ENCODE measurements at places on chromosomes 16 and 17.

DNA sequence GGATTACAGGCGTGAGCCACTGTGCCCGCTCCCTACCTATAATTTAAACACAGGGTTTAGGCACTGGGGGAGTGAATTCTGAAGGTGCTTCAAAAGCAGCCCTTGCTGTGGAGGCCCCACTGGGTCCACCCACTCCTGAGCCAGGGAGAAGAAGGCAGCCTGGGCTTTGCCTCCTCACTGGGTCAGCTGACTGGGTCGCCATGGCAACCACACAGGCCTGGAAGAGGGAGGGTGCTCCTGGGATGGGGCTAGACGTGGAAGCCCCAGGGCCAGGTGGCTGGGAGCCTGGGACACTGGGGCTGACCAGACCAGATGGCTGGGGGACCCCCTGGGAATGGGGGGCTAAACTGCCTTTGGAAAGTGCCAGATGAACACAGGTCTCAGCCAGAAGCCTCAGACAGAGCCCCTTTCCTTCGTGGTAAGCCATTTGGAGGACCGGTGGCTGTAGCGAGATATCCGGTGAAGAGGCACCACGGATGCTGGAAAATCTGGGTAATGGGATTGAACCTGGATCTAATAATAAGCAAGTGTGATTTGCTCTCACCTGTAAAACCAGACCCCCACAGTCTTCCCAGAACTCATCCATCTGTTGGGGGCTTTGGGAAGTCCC lies 32.9 kb downstream of the TRARG1 start:
- DNase-seq: no peak

DNA sequence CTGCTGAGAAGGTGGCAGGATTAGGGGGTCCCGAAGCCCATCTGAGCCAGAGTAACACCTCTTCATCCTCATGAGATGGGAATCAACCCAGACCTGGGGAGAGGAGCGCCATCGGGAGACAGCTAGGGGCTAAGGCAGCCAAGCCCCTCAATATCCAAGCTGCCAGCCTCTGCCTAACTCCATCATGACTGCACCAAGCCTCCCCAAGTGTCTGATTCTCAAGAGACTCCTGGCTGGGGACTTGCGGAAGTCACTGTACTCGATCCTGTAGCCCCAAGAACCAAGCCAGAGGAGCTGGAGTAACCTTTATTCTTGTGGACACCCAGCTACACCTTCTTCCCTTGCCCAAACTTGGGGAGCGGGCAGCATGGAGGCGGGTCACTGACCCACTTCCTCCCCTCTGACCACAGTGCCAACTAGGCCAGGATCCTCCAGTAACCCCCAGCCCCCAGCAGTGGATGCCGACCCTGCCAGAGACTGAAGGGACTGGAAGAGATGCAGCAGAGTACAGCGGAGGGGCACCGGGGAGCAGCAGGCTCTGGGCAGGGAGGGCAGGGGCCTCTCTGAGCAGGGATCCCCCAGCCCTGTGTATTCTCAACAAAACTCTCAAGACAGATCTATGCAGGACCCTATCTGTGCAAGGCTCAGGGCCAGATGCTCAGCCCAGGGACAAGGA lies 13.3 kb downstream of the HDAC5 start:
- no peak for DNase-seq

- no peak for DNase-seq
These were observed 1.4 kb upstream of the GRIN2C start for GRCh38 chr17:74860872-74861661.

GRCh38 chr16:28526201-28527099 lies 12.3 kb downstream of the NUPR1 start:
- no peak for DNase-seq

DNA sequence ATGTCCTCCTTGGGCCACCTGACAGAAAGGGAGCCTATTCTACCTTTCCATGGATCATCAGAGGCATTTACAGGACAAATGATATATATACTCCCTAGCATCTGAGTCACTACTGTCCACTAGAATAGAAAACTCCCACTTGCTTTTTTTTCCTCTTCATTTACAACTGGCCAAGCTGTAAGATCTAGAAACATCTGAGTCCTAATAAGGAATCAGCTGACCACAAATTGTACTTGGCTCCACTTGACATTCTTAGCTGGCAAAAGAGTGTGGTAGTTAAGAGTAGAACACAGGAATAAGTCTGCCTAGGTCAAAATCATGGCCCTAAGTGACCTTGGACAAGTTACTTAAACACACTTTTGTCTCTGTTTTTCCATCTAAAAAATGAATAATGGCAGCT lies 5.2 kb downstream of the RUSF1 start:
- DNase-seq: no peak

- no peak for DNase-seq
These were observed 2.6 kb upstream of the MBTPS1 start for GRCh38 chr16:84119368-84119767.

All from cortex of kidney (tissue), 1 donor.